Stimulated activated CD4-positive, alpha-beta T cell treated with anti-CD3 and anti-CD28 coated beads, Interleukin-4, amount 100 ng/mL, for 24 hours (primary cell): ENCODE measurements at places on chromosomes 12 and 14.
A peak's percentile ranks its signal among the peaks of the same experiment; 100 is the strongest.

GRCh38 chr12:121788176-121788818 is 5.2 kb downstream of the RHOF start:
- no peak for DNase-seq

DNA sequence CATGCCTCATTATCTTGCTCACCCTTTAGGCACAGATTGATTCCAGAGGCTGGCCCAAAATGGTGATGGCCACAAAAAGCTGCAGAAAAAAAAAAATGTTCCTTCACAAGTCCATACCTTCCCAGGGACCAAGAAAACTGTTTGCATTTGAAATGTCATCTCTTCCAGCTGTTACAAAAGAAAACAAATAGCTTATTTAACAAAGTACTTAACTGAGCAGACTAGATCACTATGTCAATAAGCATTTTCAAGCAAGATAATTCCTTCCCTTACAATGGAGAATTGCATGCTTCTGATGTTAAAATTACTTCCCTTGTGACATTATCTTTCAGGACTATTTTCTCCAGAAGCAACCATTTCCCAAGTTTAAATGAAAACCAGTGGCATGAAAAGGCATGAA is 377.9 kb upstream of the KITLG start:
- DNase-seq, result no peak

GRCh38 chr14:41608681-41609390 is 2.2 kb downstream of the LRFN5 start:
- DNase-seq, result no peak

- no peak for DNase-seq
These were observed 392.7 kb downstream of the RPS29 start for GRCh38 chr14:49193332-49194065.

DNA sequence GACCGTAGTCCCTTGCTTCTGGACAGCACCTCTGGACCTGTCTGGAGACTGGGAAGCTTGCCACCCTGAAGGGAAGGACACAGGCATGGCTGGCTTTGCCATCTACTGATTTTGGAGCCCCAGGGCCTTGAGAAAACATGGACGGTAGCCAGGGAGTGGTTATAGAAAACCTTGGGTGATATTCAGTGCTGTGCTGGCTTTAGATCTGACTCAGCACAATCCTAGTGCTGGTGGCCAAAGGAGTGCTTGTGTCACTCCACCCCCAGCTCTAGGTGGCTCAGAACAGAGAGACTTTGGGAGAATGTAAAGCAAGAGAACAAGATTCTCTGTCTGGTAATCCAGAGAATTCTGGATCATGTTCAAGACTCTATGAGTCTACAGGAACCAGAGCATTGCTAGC is 214.5 kb upstream of the IGF1 start:
- no peak for DNase-seq

GRCh38 chr12:58773986-58774385 is 146.3 kb downstream of the LRIG3 start:
- DNase-seq, result no peak

- no peak for DNase-seq
These were observed 309.5 kb downstream of the GLT1D1 start for GRCh38 chr12:129162805-129163204.

GRCh38 chr12:19799216-19799615 is 359.9 kb downstream of the AEBP2 start:
- DNase-seq, result no peak

GRCh38 chr12:52519387-52519703 is 849 bp downstream of the KRT5 start:
- DNase-seq, result no peak

GRCh38 chr12:3101309-3102024 is 24.3 kb downstream of the TSPAN9 start:
- DNase-seq, result no peak

DNA sequence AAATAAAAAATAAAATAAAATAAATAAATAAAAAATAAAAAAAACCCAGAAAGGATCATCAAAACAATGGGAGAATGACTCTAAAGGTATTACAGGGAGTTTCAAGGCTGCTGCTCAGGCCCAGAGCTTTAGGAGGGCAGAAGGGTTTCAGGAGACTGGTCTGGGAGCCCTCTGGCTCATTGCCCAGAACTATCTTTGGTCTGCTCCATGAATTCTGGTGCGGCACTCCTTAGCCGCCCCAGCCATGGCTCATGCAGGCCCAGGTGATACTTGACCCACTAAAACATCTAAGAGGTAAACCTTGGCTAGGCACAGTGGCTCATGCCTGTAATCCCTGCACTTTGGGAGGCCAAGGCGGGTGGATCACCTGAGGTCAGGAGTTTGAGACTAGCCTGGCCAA is 14.7 kb upstream of the TMED10 start:
- no peak for DNase-seq

- peak; percentile 94 for DNase-seq
These were observed at the start of gene PIGH for GRCh38 chr14:67599698-67600561. TSS of gene PIGH (minus strand) at chr14:67600268. CDS start at chr14:67600203, 65 bp downstream.
